ENCODE measurements at places on chromosomes 2 and 18. TPM values are rescaled to one million over a fixed set of nuclear protein-coding genes. Genes with fewer than 3 reads are reported as not detected.

The TMEM247 gene
- not detected for total RNA-seq

The HOXD12 gene
- not detected for total RNA-seq

The SOX11 gene
- not detected for total RNA-seq

The CRYGC gene
- not detected for total RNA-seq

The FAP gene
- 2.7 TPM for total RNA-seq

The RBKS gene
- total RNA-seq, result 1.1 TPM

The PLGLB1 gene
- 2.3 TPM for total RNA-seq

The GPR155 gene
- total RNA-seq, result 1.7 TPM

The MBOAT2 gene
- total RNA-seq, result 139 TPM

The AP1S3 gene
- total RNA-seq, result 51.8 TPM

The SLC25A12 gene
- total RNA-seq, result 14.1 TPM

The SNED1 gene
- not detected for total RNA-seq

The PRSS56 gene
- not detected for total RNA-seq

The LIMS4 gene
- total RNA-seq, result not detected

The L3MBTL4 gene
- 1.9 TPM for total RNA-seq

The IL1R1 gene
- 4.8 TPM for total RNA-seq

The BMP10 gene
- total RNA-seq, result not detected

All from tracheal epithelial cell (primary cell).